Activated naive CD4-positive, alpha-beta T cell treated with anti-CD3 and anti-CD28 coated beads, Interleukin-2, amount 10 ng/mL, durations not matched to agents 7 days and 5 days (primary cell): ENCODE measurements at places on chromosomes 7 and 10.

GRCh38 chr7:149761307-149761706 is 12.1 kb downstream of the ZNF467 start:
- DNase-seq: no peak
- no peaks in the 10 kb centered on the region for H3K36me3 ChIP-seq
- H3K4me1 ChIP-seq: no peaks in the 10 kb centered on the region
- peaks cover 4% of the 10 kb centered on the region for H3K27me3 ChIP-seq
- no peak overlapping the region for H3K27ac ChIP-seq

GRCh38 chr7:152568972-152569371 is 107.0 kb downstream of the XRCC2 start:
- H3K4me3 ChIP-seq: no peak overlapping the region
- DNase-seq: no peak
- H3K27me3 ChIP-seq: peaks cover 28% of the 10 kb centered on the region
- no peak overlapping the region for H3K27ac ChIP-seq
- peaks cover 2% of the 10 kb centered on the region for H3K4me1 ChIP-seq

DNA sequence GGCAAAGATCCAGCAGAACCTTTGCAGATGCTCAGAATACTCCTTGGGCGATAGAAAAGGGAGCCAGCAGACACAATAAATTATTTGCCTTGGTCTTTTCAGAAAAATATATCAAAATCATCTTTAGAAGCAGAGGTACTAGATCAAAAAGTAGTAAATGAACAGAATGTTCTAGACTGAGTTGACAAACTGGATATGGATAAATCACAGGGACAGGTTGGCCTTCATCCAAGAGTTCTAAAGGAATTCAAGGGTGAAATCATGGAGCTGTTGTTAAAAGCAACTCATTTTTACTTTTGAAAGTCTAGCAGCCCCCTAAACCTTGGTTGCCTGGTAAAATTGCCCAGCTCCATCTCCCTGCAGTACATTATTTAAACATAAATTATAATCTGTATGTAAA is 99.1 kb downstream of the PLCE1 start:
- H3K27me3 ChIP-seq: peaks cover 4% of the 10 kb centered on the region
- no peak overlapping the region for H3K27ac ChIP-seq
- no peaks in the 10 kb centered on the region for H3K36me3 ChIP-seq
- H3K4me3 ChIP-seq: no peak overlapping the region
- no peaks in the 10 kb centered on the region for H3K4me1 ChIP-seq

GRCh38 chr10:102133373-102134195 is 744 bp downstream of the PPRC1 start:
- peaks cover 3% of the 10 kb centered on the region for H3K27me3 ChIP-seq
- peak; percentile 71 for DNase-seq
- peaks cover 38% of the 10 kb centered on the region for H3K4me1 ChIP-seq
- peaks cover 12% of the 10 kb centered on the region for H3K36me3 ChIP-seq
- peak overlapping the region; percentile 97 for H3K27ac ChIP-seq
- H3K4me3 ChIP-seq: peak overlapping the region; percentile 94

GRCh38 chr10:118607768-118608354 is 12.4 kb upstream of the PRLHR start:
- H3K36me3 ChIP-seq: no peaks in the 10 kb centered on the region
- no peak overlapping the region for H3K4me3 ChIP-seq
- no peaks in the 10 kb centered on the region for H3K4me1 ChIP-seq
- H3K27me3 ChIP-seq: peaks cover 10% of the 10 kb centered on the region

- H3K4me1 ChIP-seq: peaks cover 28% of the 10 kb centered on the region
- DNase-seq: no peak
- no peak overlapping the region for H3K27ac ChIP-seq
- no peak overlapping the region for H3K4me3 ChIP-seq
These were observed 3.8 kb upstream of the INSIG1 start for GRCh38 chr7:155293721-155294510.

DNA sequence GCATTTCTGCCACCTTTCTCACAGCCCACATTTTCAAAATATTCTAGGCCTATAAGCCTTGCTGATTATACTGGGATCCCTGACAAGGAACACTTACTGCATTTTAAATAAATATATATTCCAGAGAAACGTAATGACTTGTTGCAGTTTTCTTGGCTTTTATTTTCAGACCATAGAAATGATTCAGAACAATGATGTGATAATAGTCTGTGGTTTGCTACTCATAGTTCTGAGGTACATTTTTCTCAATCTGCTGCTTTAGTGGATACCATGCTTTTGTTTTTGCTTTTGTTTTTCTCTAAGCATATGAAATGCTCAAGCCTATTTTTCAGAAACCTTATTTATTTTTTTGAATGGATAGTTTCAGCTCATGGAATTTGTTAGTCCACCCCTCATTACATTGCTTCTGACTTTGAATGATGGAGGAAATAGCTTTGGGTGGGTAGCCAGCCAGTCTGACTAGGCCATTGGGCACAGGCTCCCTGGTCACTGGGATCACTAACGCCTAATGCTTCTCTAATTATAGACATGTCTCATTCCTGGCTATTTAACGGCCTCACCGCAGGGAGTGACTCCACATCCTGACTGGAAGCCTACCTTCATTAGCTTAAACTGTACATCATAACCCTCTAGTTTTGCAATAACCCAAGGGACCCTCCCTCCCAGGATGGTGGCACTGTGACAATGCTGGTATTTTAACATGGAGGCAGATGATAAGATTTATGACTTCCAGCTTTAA is 66.1 kb downstream of the MBL2 start:
- H3K27ac ChIP-seq: no peak overlapping the region
- no peaks in the 10 kb centered on the region for H3K4me1 ChIP-seq
- no peak for DNase-seq
- H3K4me3 ChIP-seq: no peak overlapping the region

DNA sequence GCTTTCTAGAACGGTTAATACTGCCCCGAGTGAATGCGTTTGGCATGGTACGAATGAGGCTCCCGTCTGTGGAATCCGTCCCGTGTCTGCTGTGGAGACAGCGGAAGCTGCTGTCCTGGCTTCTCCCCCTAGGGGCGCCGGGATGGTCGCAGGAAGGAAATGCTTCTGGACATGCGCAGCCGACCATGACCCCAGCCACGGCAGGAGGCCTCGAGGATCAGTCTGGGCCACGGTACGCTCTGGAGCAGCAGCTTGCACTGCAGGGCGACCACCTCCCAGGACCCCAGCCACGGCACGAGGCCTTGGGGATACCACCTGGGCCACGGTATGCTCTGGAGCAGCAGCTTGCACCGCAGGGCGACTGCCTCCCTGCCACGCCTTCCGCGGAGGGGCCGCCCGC is 107.9 kb downstream of the CYTH3 start:
- H3K27ac ChIP-seq: no peak overlapping the region
- peaks cover 4% of the 10 kb centered on the region for H3K36me3 ChIP-seq
- H3K4me3 ChIP-seq: no peak overlapping the region
- H3K27me3 ChIP-seq: no peaks in the 10 kb centered on the region

DNA sequence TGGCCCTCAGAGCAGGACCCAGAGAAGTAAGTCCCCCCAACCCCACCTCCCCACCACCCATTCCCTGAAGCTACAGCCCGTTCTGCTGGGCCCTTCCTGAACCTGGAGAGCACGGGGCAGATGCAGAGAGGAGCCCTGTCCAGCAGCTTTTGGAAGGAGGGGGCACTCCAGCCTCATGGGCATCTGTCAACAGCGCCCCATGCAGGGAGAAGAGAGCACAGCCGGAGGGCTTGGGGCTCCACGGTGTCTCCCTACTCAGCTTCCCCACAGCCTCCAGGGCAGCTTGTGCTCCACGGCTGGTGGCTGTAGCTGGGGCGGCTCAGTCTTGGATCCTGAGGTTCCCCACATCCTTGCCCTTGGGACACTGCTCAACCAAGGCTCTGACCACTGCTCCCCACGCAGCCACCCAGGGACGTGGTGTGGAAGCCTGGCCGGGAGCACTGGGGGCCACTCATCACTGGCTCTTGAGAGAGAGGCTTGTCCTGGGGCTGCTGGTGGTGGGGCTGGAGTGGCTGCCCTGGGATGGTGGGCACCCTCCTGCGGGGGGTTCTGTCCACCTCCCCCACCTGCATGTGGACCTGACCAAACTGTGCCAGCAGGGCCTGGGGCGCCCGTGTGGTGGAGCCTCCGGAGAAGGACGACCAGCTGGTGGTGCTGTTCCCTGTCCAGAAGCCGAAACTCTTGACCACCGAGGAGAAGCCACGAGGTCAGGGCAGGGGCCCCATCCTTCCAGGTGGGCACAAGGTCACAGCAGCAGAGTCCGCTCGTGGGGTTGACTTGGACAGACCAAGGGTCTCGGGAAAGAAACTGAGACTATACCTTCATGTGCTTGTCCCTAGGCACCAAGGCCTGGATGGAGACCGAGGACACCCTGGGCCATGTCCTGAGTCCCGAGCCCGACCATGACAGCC is 4.5 kb downstream of the PRAP1 start:
- H3K4me3 ChIP-seq: no peak overlapping the region
- H3K36me3 ChIP-seq: no peaks in the 10 kb centered on the region
- H3K27me3 ChIP-seq: peaks cover 25% of the 10 kb centered on the region
- no peak overlapping the region for H3K27ac ChIP-seq
- DNase-seq: no peak
- H3K4me1 ChIP-seq: peaks cover 3% of the 10 kb centered on the region

DNA sequence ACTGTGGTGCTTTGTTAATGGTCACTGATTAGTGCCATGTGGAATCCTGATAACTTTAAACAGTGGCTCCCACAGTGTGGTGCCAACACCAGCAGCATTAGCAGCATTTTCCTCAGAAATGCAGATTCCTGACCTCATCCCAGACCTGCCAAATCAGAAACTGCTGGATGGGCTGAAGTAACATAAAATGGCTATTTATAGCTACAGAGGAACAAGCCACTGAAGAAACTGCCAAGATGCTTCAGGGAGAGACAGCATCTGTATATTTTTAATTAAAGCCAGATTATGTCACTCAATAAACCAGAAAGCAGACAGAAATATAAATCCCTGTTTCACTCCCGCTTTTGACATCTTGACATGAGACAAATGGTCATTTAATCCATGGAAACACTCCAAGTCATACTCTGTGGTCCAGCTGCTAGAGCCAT is 178.5 kb downstream of the AMPH start:
- no peak overlapping the region for H3K27ac ChIP-seq
- no peaks in the 10 kb centered on the region for H3K4me1 ChIP-seq
- H3K4me3 ChIP-seq: no peak overlapping the region

- no peak for DNase-seq
- no peak overlapping the region for H3K4me3 ChIP-seq
- no peaks in the 10 kb centered on the region for H3K27me3 ChIP-seq
- H3K36me3 ChIP-seq: peaks cover 6% of the 10 kb centered on the region
- H3K4me1 ChIP-seq: no peaks in the 10 kb centered on the region
These were observed 123.6 kb upstream of the PPP2R2D start for GRCh38 chr10:131777162-131777561.

GRCh38 chr10:109978481-109978880 is 29.3 kb upstream of the ADD3 start:
- DNase-seq: peak; percentile 77
- peaks cover 8% of the 10 kb centered on the region for H3K4me1 ChIP-seq
- H3K4me3 ChIP-seq: no peak overlapping the region
- H3K36me3 ChIP-seq: no peaks in the 10 kb centered on the region

DNA sequence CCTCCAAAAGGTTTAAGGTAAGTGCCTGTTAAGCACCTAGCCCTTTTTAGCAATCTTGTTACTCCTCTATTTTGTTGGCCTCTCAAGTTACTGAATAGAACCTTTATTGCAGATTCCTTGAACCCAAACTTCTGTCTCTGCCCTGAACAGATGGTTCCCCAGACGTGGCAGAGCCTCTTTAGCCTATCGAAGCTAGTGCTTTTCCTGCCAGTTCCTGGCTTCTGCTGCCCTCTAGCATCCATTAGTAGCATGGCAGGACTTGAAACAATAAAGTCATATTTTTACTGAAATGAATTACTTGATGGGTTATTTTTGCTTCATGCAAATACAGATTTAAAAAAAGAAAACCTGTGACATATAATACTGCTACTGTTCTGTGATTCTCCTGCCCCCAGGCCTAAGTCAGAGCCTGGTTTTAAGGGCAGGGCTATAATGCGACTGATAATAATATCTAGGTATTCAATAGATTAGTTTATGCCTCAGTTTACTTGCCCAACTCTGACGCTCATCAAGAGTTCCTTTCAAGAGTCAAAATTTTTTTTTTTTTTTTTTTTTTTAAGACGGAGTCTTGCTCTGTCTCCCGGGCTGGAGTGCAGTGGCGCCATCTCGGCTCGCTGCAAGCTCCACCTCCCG is 84.3 kb upstream of the PHF14 start:
- peak; percentile 51 for DNase-seq
- H3K36me3 ChIP-seq: no peaks in the 10 kb centered on the region
- peaks cover 11% of the 10 kb centered on the region for H3K4me1 ChIP-seq

- DNase-seq: no peak
- H3K36me3 ChIP-seq: no peaks in the 10 kb centered on the region
- no peak overlapping the region for H3K27ac ChIP-seq
- no peaks in the 10 kb centered on the region for H3K4me1 ChIP-seq
These were observed 72.0 kb upstream of the FAM20C start for GRCh38 chr7:120164-120991.

DNA sequence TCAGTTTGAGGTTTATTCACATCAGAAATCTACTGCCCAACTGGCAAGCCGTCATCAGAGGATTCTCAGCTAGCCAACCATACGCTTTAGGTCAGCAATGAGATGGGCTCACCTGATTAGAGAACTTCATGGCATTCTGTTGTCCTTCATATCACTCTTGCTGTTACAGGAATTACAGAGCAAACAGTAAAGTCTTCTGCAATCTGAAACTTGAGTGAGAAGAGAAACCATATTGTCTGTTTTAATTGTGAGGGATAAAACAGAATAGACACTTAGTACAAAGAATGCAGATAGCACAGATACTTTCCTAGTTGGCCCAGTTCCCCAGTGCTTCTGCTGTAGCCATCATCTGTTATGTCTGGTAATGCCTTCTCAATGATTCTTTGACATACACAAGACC is 366.6 kb downstream of the EXOC4 start:
- no peaks in the 10 kb centered on the region for H3K36me3 ChIP-seq
- no peaks in the 10 kb centered on the region for H3K4me1 ChIP-seq
- no peak overlapping the region for H3K27ac ChIP-seq
- H3K27me3 ChIP-seq: no peaks in the 10 kb centered on the region
- DNase-seq: no peak
- H3K4me3 ChIP-seq: no peak overlapping the region

- H3K27me3 ChIP-seq: no peaks in the 10 kb centered on the region
- H3K27ac ChIP-seq: no peak overlapping the region
- DNase-seq: no peak
These were observed 41.9 kb downstream of the AGK start for GRCh38 chr7:141593134-141593533.

GRCh38 chr7:98038321-98038720 is 48.3 kb upstream of the OCM2 start:
- H3K4me1 ChIP-seq: no peaks in the 10 kb centered on the region
- H3K27me3 ChIP-seq: peaks cover 4% of the 10 kb centered on the region
- H3K4me3 ChIP-seq: no peak overlapping the region
- H3K36me3 ChIP-seq: no peaks in the 10 kb centered on the region

GRCh38 chr10:31515819-31516402 is 196.9 kb downstream of the ZEB1 start:
- H3K27ac ChIP-seq: no peak overlapping the region
- no peak overlapping the region for H3K4me3 ChIP-seq
- H3K36me3 ChIP-seq: peaks cover 28% of the 10 kb centered on the region
- no peaks in the 10 kb centered on the region for H3K4me1 ChIP-seq
- DNase-seq: no peak

GRCh38 chr7:84200859-84201258 is 6.3 kb upstream of the SEMA3A start:
- H3K4me1 ChIP-seq: peaks cover 8% of the 10 kb centered on the region
- H3K36me3 ChIP-seq: no peaks in the 10 kb centered on the region
- no peak overlapping the region for H3K4me3 ChIP-seq
